ENCODE measurements at places on chromosomes 1 and 21.

DNA sequence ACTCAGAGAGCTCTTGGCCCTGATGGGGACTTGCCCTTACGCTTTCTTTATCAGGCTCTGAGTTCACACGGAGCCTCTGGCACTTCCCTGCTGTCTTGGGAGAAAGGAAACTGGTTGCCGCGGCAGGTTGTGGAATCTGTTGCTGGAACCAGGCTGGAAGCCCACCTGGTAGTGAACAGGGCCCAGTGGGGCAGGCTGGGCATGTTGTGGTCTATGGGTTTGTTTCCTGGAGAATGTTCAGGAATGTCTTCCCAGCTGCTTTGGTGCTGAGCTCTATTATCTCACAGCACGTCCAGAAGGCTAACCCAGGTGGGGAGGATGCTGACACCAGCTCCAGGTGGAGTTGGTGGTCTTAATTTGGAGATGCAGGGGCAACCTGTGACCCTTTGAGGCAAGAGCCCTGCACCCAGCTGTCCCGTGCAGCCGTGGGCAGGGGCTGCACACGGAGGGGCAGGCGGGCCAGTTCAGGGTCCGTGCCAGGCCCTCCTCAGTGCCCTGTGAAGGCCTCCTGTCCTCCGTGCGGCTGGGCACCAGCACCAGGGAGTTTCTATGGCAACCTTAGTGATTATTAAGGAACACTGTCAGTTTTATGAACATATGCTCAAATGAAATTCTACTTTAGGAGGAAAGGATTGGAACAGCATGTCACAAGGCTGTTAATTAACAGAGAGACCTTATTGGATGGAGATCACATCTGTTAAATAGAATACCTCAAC is 33.3 kb upstream of the TDRD10 start:
- no peak for DNase-seq

DNA sequence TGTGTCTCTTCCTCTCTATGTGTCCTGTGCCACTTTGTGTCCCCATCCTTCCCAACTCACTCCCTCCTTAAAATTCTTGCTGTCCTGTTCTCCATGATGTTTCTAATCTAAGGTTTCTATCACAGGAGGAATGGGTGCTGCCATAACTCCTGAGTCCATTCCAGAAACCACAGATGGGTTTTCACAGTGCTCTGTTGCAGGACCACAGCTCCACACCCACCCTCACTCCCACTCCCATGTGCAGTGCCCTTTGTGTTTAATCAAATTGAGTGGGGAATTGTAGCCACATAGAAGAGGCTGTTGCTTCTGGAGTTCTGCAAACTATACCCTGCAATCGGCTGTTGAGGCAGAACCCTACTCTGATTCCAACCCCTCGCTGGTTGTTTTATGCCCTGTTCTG is 142.1 kb downstream of the SPATA46 start:
- DNase-seq = no peak

- no peak for DNase-seq
Observed at GRCh38 chr1:31799895-31800673, 15.7 kb downstream of the SPOCD1 start.

GRCh38 chr1:209038316-209038715 is 545.2 kb upstream of the CAMK1G start:
- DNase-seq = no peak

- DNase-seq = no peak
Observed at GRCh38 chr21:34330055-34330454, 33.8 kb upstream of the KCNE2 start.

GRCh38 chr1:21072721-21073120 is 104.0 kb downstream of the EIF4G3 start:
- DNase-seq = no peak

DNA sequence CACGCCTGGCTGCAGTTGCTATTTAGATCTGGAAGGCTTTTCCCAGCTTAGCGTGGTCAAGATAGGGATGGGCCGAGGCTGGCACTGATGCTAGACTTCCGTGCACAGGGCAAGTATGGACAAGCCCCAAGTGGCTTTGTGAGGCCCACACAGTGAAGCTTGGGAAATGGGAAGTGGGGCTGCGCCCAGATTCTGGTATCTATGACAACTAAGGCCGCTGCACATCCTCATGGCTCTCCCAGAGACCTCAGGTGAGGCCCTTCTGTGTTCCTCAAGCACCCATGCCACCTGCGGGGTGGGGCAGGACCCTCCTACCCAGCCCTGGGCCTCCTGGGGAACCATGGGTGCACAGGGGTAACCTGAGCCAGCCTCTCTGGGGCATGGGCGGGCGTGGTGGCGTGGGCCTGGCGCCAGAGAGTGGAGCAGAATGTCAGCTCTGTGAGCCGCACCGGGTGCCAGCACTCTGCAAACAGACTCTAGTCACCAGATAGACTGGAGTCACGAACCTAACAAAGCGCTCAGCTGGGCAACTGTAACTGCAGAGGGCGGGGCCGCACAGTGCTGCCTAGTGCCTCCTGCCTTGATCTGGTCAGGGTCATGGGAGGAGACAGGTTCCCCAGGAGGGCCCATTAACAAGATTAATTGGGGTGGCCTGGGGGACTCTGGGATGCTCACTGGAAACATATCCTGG is 46.4 kb downstream of the ELF3 start:
- no peak for DNase-seq

DNA sequence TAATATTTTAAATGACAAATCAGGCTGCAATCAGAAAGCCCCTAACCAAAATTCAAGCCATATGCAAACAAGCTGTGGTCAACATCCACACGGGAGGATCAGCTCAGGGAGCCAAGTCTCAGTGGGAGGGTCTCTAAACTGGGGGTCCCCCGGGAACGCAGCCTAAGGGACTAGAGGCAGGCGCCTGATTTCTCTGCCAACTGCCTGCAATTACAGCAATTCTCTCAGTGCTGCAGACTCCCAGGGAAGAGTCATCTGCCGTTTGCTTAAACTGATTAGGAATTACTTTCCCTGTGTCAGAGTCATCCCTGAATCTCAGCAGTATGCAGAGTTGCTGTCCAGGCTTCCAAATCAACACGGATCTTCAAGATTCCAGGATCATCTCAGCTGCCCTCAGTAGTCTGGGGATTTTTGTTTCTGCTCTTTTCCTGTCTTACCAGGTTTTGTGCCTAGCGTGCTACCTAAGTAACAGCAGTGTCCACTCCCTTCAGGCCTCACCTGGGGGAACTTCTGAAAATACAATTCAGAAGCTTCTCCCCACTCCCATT is 247.8 kb downstream of the RRAGC start:
- DNase-seq = no peak

DNA sequence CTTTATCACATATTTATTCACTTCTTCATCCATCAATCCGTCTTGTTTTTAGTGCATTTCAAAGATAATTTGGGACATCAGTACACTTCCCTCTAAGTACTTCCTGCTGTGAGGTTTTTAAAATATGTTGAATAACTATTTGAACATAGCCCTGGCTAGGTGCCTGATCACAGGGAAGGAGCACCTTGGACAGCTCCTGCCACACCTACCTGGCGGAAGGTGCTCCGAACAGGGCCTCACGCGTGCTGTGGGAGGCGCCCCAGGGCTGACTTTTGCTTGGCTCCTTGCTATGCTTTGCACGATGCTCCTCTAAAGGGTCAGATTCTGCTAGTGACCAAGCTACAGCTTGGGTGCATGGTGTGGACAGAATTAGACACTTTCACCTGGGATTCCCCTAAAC is 4.9 kb upstream of the ATXN7L2 start:
- no peak for DNase-seq

Measured in activated T-helper 9 cell treated with anti-CD3 and anti-CD28 coated beads, Interleukin-2, amount 50 U/mL, for 16 hours (primary cell).